ENCODE measurements at places on chromosomes 1 and 21.

- DNase-seq, result no peak
Observed at GRCh38 chr1:101238031-101238628, 1.3 kb downstream of the S1PR1 start.

DNA sequence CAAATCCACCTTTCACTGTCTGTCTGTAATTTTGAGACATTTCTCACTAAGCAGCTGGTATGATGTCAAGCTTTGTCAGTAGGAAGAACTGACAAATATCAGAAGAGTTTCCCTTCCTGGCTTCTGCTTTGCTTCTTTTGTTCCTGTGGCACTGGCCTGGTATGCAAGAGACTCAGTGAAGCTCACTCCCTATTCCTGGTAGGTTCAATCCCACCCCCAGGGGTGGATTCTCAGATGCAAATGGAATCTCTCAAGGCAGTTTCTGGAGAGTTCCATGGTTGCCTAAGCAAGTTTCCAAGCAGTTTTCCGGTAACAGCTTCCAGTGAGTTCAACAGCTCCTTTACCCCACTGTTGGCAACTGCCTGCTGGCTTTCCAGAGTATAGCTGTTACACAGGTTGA lies 683.4 kb downstream of the PTPRC start:
- DNase-seq, result no peak

DNA sequence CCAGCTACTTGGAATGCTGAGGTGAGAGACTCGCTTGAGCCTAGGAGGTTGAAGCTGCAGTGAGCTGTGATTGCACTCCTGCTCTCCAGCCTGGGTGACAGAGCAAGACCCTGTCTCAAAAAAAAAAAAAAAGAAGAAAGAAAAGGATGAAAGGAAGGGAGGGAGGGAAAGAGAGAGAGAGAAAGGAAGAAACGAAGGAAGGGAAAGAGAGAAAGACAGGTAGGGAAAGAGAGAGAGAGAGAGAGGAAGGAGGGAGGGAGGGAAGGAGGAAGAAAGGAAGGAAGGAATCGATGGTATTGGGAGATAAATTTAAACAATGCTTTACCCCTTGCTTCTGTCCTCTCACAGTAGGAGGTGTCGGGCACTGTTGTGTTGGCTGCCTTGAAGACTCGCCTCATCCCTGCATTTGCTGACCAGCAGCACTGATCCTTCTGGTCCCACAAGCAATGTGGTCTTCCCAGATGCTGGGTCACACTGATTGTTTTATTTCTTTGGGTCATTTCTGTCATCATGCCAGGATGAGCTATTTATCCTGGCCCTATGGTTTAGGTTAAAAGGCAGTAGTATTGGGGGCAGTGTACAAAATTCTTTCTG lies 30.9 kb downstream of the GPR137B start:
- DNase-seq, result no peak

- DNase-seq, result no peak
Observed at GRCh38 chr1:92858564-92859399, 26.9 kb downstream of the RPL5 start.

- DNase-seq, result no peak
Observed at GRCh38 chr1:159868766-159869165, 6.3 kb upstream of the VSIG8 start.

GRCh38 chr1:170806961-170807360 lies 128.4 kb upstream of the MROH9 start:
- DNase-seq, result no peak
